ENCODE measurements at places on chromosomes 2 and 18.

- DNase-seq = no peak
Measured at GRCh38 chr2:234919711-234920110, 32.1 kb upstream of the SH3BP4 start.

GRCh38 chr2:86015006-86015405 is 90.7 kb downstream of the POLR1A start:
- no peak for DNase-seq

DNA sequence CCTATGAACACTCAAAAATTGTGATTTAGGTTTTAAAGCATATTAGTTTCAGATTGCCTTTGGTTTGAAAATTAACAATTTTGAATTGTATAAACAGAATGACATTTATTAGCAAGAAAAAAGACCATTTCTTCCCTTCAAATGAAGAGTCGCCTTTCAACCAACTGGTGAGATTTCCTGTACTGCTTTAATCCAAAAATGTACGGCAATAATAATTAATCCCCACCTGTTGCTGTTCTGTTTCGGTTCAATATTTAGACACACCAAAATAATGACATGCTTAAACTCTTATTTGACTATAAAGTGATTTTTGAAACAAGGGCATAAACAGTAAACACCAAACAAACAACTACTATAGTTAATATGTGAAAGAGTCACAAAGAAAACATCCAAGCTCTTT is 39.6 kb downstream of the CHN1 start:
- no peak for DNase-seq

DNA sequence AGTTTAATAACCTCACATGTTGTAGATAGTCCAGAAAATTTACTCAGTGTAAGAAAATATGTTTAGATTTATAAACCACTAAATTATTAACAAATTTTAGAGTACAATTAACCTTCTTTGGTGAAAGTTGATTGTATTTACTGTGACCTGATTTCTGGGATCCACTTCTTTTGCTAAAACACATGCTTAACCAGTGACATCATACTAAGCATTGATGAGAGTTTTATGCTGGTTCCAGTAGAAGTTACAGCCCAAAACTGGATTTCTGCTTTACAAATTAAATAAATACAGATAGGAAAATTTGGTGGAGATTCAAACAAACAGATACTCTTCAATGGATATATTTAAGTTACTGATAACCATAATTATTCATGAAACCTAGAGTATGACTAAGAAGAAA is 40.9 kb downstream of the RBBP8 start:
- no peak for DNase-seq

GRCh38 chr2:235500761-235501672 is 7.2 kb downstream of the AGAP1 start:
- DNase-seq = no peak

DNA sequence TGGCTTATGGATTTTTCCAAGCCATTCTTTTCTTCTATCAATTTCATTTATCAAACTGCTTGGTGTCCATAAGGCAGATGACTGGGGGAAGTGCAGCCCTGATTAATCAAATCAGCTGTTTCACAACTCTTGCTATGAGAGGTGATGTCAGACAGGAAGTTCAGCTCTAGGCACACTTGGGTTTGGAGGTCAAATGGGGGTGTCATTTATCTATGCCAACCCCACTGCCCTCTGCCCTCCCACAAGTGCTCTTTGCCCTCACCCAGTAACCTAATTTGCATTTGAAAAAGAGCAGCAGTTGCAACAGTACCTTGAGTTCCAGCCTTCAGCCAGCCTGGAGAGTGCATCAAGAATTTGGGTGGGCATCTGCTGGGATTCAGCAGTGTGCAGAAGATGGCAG is 431.3 kb upstream of the SPRED2 start:
- no peak for DNase-seq

DNA sequence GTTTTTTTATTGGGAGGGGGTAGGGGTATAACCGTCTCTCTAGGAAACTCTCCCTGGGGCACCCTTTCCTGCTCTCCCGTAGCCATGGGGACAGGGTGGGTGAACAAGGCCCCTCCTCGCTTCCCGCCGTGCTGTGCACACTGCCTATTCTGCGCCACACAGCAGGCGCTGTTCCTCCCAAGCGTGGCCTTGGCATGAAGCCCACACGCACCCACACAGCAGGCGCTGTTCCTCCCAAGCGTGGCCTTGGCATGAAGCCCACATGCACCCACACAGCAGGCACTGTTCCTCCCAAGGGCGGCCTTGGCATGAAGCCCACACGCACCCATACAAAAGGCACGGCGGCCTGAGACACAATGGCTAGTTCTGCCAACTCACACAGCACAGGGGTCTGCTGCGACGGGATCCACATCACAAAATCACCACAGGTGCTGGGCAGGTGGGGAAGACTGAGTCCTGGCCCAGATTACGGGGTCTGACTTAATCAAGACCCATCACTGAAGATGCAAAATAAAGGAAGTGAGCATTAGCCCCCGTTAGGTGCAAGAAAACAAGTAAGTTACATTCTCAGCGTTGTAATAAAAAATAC is 46.6 kb upstream of the TPO start:
- DNase-seq = no peak

DNA sequence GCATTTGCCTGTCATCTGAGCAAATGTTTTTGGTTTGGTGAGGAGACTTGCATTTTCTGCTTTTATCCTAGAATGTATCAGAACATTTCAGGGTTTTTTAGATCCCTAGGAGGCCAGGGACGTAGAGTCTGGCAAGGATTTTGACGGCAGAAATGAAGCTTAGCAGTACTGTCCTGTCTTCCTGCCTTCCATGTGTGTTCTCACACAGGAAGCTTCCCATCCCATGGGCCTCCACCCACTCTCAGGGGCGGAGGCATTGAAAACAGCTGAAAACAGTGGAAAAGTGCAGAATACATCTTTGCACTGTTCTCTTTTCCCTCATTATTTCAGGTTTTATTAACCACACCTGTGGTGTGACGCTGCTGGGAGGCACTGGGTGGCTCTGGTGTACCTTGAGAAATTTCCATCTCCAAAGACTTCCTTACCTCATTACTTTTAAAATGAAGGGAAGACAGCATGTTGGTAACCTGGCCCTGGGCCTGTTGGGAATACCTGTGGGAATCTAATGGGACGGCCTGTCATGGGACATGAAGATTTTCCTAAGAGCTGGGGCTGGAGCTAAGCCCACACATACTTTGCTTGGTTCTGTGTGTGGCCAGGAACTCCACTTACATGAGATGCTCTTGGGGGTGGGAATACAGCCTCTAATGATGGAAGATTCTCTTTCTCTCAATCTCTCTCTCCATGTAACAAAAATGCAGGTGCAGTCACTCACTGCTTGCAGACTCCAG is 20.5 kb downstream of the PCARE start:
- DNase-seq = no peak

GRCh38 chr2:98308068-98308467 is 38.2 kb upstream of the CNGA3 start:
- no peak for DNase-seq

DNA sequence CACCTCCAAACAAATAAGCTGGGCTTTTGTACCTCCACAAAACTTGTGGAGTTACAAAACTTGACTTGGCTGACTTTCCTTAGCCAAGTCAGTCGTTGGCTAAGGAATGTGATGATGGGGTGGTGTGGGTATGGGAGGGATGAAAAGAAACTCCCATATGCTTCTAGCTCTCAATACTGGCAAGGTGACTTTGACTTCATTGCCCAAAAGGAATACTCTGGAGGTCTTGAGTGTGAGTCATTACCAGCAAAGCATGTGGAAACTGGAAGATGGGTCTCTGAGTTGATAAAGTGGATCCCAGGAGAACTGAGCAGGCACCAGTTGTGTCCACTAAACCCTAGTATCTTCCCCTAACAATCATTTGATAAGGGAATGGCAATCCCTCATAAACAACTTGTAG is 226.7 kb downstream of the GULP1 start:
- DNase-seq = no peak

DNA sequence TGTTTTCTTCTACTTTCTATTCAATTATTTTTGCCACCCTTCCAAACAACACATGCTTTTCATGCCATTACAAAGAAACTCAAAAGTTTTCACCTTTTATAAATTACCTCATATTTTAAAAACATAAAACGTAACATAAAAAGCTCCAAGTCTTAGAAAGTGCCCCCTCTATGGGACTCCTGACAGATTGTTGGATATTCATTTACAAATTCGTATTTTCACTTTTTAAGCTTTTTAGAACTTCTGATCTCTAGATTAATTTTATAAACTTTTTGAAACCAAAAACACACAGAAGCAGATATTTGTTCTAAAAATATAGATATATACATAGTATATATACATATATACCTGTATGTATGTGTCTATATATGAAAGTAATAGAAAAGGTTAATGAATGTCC is 1.5 kb downstream of the COL5A2 start:
- DNase-seq = no peak

GRCh38 chr2:199984159-199984558 is 28.8 kb downstream of the MAIP1 start:
- DNase-seq = no peak

DNA sequence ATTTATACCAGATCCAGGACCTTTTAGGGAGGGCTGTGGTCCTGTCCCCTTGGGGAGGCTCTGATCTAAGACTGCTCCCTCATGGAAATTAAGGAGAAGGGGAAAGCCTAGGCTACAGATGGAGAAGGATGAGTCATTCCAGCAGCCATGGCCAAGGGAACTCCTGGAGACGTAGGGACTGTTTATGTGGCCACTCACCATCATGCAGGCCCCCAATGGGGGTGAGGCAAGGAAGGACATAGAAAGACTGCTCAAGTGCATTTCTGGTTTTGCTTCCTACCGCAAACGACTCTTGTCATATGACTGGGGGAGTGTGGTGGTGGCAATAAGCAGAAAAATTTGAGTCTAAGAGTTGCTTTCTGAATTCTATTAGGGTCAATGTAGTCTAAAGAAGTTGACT is 54.0 kb upstream of the CYP1B1 start:
- DNase-seq = no peak

- no peak for DNase-seq
Measured at GRCh38 chr18:7617738-7618422, 50.8 kb downstream of the PTPRM start.

GRCh38 chr2:110152943-110153342 is 37.3 kb upstream of the MALL start:
- no peak for DNase-seq

DNA sequence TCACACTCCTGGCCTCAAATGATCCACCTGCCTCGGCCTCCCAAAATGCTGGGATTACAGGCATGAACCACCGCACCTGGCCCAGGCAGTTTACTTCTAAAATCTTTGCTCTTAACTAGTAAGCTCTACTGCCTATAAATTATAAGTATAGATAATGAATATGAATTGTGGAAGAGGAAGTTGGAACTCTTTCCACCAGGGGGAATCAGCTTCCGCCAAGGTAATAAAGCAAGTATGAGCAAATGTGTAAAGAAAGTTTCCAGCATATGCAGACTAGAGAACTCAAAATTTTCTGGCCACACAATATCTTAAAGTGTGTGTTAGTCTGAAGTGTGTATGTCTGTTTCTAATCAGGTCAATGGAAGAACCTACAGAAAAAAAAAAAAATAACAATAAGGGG is 68.1 kb downstream of the RMDN2 start:
- no peak for DNase-seq

DNA sequence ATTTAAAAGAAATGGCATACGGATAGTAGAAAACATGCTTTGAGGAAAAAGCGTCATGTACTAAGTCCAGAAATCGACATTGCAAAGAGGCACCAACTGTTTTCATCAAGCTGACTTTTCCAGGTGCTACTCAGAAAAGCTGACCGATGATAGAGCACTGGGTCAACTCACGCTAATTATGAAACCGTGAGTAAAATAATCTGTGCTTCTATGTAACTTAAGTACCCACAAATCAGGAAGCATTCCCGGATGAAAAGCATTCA is 353 bp upstream of the NUP35 start:
- DNase-seq = no peak

DNA sequence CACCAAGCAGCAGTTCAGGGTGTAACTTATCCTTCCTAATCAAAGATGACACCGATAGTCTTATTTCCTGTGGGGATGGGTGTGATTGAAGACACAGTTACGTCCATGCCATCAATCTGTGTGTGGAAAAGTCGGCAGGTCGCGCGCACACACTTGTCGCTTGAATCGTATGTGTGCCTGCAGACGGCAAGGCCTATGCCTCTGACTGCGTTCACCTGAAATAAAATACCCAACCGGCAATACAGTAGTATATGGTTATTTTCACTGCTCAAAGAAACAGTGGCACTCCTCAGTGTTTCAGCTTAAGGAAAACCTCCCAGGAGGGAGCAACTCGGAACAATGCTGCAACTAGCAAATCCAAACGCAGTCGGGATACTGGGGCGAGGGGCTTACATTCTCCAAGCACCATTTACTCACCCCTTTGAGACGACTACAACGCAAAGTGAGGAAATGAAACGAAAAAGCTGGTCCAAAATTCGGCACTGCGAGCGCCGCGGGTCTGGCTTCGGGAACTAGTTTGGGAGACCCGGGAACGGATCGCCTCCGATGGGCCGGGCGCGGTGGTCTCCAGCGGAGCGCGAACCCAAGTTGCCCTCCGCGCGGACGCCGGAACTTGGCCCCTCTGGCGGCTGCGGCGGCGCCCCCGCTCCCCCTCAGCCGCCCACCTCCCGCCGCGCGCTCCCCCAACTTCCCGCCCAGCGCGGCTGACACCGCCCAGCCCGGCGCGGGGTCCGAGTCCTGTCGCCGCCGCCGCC is 675 bp downstream of the PRKD3 start:
- DNase-seq = no peak

- no peak for DNase-seq
Measured at GRCh38 chr2:190896477-190896876, 15.9 kb downstream of the GLS start.

GRCh38 chr2:220887271-220887870 is 684.7 kb downstream of the EPHA4 start:
- DNase-seq = no peak

DNA sequence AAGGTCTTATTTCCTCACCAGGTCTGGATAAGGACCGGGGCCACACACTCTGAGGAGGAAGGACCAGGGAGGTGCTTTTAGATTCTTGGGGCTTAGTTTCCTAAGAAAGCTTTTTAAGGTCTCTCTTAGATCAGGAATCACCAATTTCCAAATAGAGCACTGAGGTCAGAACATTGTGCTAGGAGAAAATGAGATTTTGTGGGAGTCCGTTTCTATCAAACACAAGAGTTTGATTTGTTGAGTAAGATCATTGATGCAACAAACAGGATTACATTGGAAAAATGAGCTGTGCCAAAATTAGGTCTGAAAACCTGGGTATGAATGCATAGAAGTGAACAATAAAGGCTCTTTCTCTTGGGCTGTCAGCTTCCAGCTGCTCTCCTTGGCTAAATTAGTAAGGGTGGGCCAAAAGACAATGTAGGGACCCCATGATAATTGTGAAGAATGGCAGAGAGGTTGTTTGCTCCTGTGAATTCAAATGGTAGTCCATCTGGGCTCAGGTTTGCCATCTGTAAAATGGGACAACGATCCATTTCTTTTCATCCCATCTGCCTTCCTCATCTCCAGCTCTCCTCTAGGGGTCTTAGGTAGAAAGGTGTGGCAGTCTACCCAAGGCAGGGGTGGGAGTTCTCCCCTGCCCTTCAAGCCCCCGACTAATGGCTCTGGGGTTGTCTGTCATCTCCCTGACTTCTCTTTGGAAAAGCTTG is 20.0 kb downstream of the IGFBP2 start:
- no peak for DNase-seq

Data from stimulated activated CD4-positive, alpha-beta T cell treated with anti-CD3 and anti-CD28 coated beads, Interleukin-1b, Interleukin-23, amount 100 ng/mL, for 1 hour (primary cell).